Pancreas (tissue), 10 donors: ENCODE measurements at places on chromosomes 3 and 15. TPM values are rescaled to one million over a fixed set of nuclear protein-coding genes. Genes with fewer than 3 reads are reported as not detected.

The CSTA gene
- 0.72 TPM for total RNA-seq

The MAP1A gene
- 3.1 TPM for total RNA-seq

The STAB1 gene
- 10.4 TPM for total RNA-seq

The CATSPER2 gene
- 1.6 TPM for total RNA-seq

The CNTN6 gene
- not detected for total RNA-seq

The GATM gene
- total RNA-seq: 1,061 TPM

The DISP2 gene
- total RNA-seq: 1.9 TPM

The RAB11A gene
- 51.5 TPM for total RNA-seq

The PCOLCE2 gene
- total RNA-seq: 0.23 TPM

The CHMP2B gene
- 28.3 TPM for total RNA-seq

The SPINT1 gene
- 42.5 TPM for total RNA-seq

The EFHB gene
- total RNA-seq: not detected

The SENP8 gene
- 2.1 TPM for total RNA-seq

The WWTR1 gene
- 23.9 TPM for total RNA-seq

- DNase-seq: peak; percentile 84
Measured at GRCh38 chr3:50268703-50269451, at the start of gene SEMA3B. Gene SEMA3B (plus strand): TSS chr3:50269147. CDS start chr3:50269241, 94 bp downstream.

DNA sequence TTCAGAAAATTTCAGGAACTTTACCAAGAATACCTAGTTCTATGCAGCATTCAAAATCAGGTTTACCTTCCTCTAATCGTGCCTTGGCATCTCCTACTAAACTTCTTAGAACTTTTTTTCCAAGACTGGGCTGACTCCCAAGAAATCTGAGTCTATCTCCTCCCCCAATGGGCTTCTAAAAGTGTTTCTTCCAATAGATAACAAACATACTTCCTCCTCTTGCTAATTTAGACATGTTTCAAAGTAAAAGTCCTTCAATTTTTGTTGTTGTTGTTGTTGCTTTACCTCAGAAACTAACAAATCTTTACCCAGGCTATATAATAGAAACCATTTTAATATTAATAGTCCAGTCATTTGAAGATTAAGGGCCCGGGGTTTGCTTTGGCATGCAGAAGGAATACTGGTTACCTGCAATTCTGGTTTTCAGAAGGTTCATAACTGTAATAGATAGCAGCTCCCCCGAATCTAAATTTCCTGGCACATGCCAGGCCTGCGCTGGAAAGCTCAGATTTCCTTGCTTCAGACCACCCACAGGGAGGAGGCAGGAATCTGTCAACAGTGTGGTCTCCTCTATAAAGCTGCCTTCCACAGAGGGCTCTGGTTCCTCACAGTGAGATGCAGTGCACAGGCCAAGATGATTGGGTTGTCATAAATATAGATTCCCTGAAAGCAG is 188.7 kb downstream of the THRB start:
- DNase-seq: no peak

DNA sequence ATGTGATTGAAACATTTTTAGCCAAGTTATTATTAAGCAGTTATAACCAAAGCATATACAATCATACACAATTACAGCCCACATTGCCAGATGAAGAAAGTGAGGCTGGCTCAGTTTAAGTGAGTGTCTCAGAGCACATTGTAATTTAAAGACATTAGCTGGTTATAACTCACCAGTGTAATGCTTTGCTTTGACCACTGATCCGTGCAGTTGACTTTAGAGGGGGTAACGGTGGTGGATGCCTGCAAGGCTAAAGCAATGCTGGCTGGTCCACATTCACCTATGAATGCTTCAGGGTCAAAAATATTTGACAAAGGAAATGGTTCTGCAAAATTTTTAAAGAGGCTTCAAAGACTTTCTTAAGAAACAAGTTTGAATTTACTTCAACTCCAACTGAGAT is 1.2 kb downstream of the C3orf85 start:
- no peak for DNase-seq

GRCh38 chr3:51718547-51719409 is 11.9 kb downstream of the GRM2 start:
- DNase-seq: peak; percentile 60

DNA sequence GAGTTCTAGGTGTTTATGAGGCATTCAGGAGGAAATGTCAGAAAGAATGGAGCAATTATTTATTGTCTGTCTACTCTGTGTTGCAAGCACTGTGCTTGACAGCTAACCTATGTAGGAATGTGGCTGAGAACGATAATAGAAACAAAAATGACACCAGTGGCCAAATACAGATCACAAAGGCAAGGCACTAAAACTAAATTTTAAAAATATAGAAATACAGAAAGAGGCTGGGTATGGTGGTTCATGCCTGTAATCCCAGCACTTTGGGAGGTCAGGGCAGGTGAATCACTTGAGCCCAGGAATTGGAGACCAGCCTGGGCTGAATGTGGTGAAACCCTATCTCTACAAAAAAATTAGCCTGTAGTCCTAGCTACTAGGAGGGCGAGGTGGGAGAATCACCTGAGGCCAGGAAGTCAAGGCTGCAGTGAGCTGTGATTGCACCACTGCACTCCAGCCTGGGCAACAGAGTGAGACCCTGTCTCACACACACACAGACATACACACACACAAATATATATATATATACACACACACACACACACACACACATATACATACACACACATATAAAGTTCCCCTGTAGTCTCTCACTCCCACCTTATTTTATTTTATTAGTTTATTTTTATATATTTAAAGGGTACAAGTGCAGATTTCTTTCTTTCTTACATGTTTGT is 6.0 kb downstream of the PRKCI start:
- no peak for DNase-seq

GRCh38 chr3:152518346-152518745 is 249.6 kb downstream of the MBNL1 start:
- no peak for DNase-seq

GRCh38 chr15:45441036-45441435 is 62.7 kb upstream of the GATM start:
- no peak for DNase-seq

DNA sequence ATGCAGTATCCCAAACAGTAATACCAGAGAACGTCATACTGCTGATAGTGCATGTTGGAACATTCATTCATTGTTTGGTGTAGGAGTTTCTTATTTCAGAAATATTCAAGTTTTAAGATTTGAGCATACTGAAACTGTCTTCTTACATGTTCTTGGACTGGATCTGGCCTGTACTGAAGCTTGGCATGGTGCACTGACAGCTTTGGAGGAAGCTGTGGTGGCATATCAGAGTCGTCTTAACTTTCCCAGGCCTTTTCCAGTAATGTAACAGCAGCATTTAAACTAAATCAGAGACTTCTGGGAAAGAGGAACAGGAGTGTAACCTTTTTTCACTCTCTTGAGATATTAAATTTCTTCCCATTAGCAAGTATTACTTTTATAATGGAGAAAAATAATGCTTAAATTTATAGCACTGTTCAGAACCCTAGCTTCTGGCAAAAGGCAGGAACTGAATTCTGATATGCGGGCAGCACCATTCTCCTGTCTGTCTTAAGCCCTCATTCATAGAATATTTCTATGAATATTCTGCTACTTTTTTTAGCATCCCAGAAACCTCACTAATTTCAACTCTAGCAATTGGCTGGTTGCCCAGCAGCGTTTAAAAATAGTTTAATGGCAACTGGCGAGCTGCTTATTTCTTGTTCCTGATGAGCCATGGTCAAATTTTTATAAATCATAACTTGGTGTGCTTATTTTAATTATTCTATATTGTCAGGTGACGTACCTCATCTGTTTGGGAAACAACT is 31.1 kb downstream of the DNAJC13 start:
- DNase-seq: no peak

- no peak for DNase-seq
Measured at GRCh38 chr15:81286621-81287121, 37.3 kb downstream of the STARD5 start.

- no peak for DNase-seq
Measured at GRCh38 chr3:66592016-66592761, 91.4 kb upstream of the LRIG1 start.

DNA sequence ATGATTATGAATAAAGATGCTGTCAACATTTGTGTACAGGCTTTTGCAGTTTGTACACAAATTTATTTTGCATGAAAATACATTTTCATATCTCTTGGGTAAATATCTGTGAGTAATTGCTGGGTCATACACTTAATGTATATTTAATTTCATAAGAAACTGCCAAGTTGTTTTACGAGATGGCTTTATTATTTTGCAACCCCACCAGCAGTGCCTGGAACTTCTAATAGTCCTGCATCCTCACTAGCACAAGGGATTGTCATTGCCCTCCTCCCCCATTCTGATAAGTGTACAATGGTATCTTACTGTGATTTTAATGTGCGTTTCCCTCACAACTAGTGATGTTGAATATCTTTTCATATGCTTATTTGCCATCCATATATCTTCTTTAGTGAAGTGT is 45.2 kb downstream of the ASTE1 start:
- DNase-seq: no peak

GRCh38 chr3:30293621-30294240 is 312.7 kb upstream of the TGFBR2 start:
- DNase-seq: no peak

- DNase-seq: no peak
Measured at GRCh38 chr15:40347559-40348473, 3.0 kb upstream of the PHGR1 start.

DNA sequence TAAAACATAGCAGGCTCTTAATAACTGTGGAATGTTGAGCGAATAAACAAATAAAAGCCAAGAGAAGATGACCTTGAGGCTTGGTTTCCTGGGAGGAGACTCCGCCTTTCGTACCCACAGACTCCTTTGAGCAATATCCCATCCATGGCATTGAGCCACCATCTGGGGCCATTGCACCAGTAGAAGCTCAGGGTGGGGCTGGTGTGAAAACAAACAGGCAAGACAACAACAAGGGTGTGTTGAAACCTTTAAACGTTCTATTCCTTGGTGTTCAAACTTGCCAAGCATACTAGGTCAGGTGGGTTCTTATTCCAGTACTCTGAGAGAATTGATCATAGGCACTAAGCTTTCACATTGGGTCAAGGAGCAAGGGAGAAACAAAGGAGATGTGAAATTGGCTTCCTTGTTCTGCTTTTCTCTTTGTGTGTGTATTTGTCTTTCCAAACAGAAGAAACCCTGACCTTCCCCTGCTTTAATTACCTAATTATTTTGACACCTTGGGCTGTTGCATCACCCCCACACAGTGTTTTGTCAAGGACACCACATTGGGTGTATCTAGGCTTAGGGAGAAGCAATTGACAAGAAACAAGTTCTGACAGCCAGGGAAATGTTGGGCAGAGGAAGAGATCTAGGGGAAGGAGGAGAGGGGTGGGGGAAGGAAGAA is 105.1 kb upstream of the BCL6 start:
- DNase-seq: no peak

GRCh38 chr3:163368168-163368567 is 1710.1 kb downstream of the SI start:
- no peak for DNase-seq

DNA sequence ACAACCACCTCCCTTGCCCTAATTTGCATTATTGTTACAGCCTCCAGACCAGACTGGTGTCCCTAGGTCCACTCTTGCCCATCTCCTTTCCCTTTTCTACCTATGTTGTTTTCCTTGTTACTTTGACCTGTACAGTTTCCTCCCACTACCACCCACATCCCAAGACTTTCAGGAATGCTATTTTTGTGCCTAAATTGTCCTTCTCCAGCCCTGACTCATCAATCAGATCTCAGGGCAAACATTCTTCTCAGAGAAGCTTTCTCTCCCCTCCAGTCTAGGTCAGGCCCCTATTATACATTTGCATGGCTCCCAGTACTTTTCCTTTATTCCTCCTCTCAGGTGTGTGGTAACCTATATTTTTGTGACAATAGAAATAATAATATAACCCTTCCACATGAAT is 241.5 kb downstream of the IGSF11 start:
- DNase-seq: no peak
